ENCODE measurements at places on chromosomes 6 and 20.

GRCh38 chr20:59678288-59678687 is 73.9 kb downstream of the PHACTR3 start:
- no peak for DNase-seq

DNA sequence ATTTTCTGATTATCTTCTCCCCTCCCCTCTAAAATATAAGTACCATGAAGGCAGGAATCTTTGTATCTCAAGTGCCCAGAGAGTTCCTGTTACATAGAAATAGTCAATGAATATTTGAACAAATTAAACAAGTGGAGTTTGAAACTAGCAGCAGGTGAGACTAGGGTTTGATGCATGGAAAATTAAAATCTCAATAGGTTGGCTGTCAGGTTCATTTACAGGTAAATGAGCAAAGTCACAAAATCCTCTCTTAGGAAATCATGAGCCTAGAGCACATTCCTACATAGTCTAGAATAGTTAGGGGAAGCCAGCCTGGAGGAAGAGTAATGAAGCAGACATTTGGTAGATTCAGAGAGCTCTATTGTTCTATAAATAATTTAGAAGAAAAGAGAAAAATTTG is 140.4 kb downstream of the HS3ST5 start:
- DNase-seq = no peak

GRCh38 chr6:127215931-127216330 is 50.7 kb upstream of the RNF146 start:
- no peak for DNase-seq

GRCh38 chr20:7189231-7189630 is 421.7 kb downstream of the BMP2 start:
- DNase-seq = no peak

- DNase-seq = no peak
These were observed 8.5 kb downstream of the MOXD1 start for GRCh38 chr6:132392792-132393191.

- DNase-seq = no peak
These were observed 1.8 kb upstream of the TTBK1 start for GRCh38 chr6:43241446-43241845.

GRCh38 chr6:166165558-166166313 is 1.9 kb downstream of the TBXT start:
- DNase-seq = no peak

DNA sequence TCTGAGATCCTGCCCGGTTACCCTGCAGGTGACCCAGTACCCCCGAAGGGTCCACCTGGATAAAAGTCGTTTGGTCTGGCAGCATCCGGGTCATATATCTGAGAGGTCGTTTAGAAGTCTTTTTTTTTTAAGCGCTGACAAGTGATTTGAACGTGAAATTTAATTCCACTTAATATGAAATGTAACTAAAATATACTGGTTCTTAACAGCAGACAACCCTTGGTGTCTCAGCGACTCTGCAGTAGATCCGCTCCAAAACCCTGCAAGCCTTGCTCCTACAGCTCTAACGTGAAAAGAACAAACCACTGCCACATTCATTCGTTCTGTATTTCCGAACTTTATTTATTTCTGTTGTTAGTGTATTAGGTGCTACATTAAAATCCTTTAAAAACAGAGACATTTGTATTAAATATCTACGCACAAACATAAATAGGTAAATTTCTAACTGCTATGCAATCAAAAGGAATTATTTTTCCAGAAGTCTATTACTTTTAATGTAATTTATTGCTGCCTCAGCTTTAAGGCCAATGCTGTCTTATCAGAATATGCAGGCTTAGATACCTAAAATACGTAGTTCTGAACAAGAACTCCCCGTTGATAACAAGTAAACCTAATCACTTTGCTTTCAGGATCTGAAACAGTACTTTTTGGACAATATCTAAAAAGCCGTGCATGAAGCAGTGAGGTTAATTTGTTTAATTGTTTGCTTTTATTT is 33.5 kb upstream of the TCF21 start:
- no peak for DNase-seq

DNA sequence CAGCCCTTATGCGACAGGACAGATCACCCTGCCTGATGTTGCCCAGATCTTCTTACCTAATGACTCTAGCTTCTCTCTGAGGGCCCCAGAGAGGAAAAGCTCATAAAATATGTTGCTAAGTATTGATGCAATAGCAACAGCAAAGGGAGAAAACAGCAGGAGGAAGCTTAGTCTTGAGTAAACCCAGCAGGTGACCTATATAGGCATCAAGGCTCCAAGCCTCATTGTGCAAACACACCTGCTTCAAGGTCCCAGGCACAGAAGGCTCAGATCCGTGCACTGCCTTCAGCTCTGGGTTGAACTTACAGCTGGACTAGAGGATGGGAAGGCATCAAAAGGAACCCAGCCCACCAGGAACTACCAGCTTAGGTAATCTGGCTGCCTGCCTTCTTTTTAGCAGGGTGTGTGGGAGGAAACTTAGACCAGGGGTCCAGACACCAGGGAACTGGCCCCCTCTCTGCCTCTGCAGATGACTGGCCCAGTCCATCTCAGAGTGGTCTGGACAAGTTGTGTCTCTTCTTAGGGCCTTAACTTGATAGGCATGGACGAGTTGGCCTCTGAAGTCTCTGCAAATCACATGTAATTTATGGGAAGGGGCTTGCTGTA is 34.4 kb downstream of the TGM3 start:
- DNase-seq = no peak

DNA sequence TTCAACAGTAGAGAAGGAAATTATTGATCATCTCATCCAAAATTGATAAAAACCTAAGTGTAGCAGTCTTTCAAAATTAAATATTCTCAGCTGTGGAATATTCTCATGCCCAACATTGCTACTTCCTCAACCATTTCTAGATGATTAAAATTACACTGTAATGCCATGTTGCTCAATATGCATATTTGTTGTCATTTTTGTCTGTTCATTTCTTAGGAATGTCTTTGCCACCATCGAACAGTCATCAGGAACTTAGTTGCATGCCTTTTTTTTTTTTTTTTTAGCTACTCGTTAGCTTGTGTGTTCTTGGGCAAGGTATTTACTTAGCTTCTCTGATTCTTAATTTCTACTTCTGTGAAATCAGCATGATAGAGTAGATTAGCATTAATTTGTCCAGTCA is 188.6 kb downstream of the DTNBP1 start:
- no peak for DNase-seq

DNA sequence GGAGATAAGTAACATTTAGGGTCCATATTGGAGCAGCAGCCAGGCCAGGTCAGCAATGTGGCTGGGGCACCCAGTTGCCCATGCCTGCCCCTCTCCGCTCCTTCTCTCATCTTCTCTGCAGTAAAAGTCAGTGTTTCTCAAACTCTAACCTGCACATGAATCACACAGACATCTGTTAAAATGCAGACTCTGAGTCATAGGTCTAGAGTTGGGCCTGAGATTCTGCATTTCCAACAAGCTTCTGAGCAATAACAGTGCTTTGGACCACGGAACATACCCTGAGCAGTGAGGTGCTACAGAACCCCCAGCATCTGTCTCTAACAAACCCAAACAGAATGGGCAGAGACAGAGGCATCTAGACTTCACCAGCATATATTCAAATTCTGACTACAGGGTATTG is 10.1 kb downstream of the PHF10 start:
- DNase-seq = no peak

DNA sequence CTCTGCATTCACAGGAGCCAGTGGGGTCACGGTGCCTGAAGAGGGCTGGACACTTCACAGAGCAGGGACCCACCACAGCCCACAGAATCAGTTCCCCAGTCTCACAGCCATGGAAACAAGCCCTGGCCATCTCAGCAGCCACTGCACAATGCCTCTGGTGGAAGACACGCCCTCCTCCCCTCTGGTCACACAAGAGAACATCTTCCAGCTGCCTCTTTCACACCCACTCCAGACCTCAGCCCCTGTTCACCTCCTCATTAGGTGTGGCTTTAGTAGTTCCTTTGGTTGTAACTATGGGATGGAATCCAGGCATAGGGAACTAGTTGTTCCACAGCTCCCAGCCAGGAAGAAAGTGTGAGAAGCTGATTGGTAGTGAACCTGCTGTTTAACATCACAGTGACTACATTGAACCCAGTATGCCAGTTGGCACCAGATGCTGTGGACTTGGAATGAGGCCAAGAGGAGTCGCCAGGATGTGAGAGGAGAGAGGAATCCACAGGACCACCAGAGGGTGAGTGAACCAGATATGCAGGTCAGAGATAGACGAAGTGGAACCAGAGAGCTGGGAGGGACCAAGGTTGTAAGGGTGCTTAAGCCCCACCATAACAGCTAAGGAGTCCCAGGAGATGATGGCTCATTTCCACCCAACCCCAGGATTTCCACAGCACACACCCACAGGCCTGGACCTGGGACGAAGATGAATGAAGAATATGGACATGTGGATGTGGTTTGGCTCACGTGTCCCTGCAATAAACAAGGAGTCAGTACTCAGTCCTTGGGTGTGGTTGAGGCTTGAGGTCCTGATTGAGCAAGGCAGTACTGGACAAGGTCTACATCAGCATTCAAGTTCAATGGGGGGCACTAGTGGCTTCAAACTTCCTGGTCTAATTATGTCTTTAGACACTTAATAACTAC is 8.8 kb upstream of the BTN3A3 start:
- DNase-seq = no peak

DNA sequence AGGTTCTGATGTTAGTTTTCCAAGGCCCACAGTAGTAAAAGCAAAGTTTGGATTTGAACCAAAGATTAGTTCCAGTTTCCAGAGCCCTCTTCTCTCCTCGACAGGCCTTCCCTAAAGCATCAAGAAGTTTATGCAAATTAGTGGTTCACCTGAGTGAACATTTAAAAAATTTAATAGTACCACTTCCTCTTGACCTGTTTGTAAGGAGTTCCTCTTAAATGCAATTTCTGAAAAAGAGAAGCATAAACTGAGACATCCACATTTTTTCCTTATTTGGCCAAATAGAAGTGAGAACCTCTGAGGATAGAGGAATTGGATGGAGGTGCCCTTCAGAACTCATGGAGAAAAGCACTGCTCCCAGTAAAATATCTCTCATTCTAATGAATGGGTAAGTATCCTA is 1.2 kb upstream of the DSE start:
- DNase-seq = no peak
